Renal pelvis (tissue), 12 donors: ENCODE measurements at places on chromosomes 16 and 17. TPM values are rescaled to one million over a fixed set of nuclear protein-coding genes. Genes with fewer than 3 reads are reported as not detected.

GRCh38 chr17:27808628-27809027 lies 8.3 kb upstream of the NOS2 start:
- DNase-seq, result no peak

DNA sequence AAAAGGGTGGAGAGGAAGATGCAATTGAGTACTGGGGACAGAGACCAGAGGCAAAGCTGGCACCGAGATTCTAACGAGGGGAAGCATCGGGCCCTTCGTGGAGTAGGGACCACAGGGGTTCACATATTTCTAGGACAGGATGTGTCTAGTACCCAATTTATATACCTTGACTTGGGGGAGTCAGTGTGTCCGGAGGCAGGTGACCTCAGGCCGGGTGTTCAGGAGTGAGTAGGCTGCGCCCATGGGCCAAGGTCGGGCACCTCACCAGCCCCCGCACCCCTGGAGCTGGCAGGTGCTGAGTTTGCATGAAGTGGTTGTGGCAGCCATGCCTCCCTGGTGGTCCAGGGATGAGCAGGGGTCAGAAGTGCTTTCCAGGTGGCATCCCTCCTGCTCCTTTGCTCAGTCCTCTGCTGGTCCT lies 8.6 kb upstream of the NXPH3 start:
- no peak for DNase-seq

DNA sequence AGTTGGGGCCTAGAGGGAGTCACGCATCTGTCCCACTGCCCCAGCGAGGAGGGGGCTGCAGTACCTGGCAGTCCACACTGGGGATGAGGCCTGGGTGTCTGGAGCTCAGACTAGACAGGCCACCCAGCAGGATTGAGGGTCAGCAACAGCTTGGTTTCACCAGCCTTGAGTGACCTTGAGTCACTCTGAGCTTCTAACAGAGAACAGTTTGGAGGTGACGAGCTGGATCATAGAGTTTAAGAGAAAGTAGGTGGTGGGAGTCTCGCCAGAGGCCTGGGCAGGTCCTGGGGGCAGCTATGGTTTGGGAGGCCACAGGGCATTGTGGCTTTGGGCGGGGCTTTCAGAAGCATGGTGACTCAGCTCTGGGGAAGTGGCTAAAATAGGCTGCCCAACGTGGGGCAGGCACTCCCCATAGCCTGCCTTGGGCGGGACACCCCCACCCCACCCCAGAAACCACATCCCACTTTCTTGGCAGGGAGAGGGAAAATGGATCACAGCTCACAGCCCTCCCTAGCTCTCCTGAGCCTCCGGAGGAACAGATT lies 20.5 kb downstream of the CDC42EP4 start:
- DNase-seq, result no peak

- DNase-seq, result no peak
These were observed 131.0 kb upstream of the NUDT7 start for GRCh38 chr16:77591347-77591746.

The SHISA9 gene
- 3.7 TPM for polyA plus RNA-seq

DNA sequence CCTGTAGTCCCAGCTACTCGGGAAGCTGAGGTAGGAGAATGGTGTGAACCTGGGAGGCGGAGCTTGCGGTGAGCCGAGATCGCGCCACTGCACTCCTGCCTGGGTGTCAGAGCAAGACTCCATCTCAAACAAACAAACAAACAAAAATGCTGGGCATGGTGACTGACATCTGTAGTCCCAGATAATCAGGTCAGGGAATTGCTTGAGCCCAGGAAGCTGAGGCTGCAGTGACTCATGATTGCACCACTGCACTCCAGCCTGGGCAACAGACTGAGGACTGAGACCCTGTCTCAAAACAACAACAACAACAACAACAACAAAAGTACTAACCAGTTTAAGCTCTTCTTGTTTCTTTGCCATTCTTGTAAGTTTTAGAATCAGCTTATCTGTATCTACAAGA lies 383.0 kb upstream of the PMFBP1 start:
- DNase-seq, result no peak

The CD300LG gene
- polyA plus RNA-seq, result 1.2 TPM

DNA sequence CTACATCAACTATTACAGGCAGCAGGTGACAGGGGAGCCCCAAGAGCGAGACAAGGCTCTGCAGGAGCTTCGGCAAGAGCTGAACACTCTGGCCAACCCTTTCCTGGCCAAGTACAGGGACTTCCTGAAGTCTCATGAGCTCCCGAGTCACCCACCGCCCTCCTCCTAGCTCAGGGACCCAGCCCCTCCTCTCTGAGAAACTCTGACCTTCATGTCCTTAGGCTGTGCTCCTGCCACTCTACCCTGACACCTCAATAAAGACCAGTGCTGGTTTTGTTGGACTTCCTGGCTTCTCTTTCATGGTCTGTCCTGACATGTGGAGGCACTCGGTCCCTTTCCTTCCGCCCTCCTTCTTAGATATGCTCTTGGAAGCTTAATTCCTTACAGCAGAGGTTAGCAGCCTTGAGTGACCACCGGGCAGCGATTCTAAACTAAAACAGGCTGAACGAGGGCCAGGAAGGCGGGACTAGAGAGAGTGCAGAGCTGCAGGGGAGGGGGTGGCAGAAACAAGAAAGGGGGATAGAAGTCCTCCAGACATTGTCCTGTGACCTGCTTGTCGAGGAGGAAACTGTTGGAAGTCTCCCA lies 915 bp downstream of the AHSP start:
- DNase-seq, result no peak

GRCh38 chr16:65069065-65069464 lies 52.8 kb downstream of the CDH11 start:
- no peak for DNase-seq

The MVP gene
- 16.1 TPM for polyA plus RNA-seq

DNA sequence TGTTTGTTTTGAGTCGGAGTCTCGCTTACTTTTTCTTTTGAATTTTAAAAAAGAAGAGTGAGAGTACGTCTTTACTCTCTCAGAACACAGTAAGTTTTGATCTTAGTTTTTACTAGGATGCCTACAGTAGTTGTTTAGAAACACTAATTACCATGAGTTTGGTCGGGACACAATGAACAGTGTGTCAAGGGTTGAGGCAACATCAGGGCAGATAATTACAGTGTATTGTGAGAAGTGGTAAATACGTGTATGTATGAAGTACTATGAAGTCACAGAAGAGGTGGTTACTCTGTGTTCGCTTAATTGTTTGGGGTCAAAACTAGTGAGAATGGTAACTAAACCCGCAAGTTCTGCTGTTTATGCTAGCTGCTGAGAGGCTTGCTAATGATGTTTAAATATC lies 18.2 kb downstream of the PAFAH1B1 start:
- no peak for DNase-seq

DNA sequence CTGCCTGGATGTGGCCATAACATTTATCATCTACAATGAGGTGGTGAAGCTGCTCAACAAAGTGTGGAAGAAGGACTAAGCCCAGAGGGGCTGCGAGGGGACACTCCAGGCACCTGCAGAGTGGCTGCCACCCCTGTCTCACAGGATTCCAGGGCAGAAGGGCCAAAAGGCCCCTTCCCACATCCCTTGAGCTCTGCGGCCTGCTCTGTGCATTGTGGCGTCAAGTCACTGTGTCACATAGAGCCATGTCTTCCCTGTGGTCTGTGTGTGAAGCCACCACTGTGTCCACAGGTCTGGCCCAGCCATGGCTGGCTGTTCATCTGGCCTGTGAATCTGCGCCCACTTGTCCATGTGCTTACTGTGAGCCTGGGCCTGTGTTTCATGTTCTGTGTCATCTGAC lies 1714.6 kb downstream of the TP53TG3F start:
- DNase-seq, result no peak

DNA sequence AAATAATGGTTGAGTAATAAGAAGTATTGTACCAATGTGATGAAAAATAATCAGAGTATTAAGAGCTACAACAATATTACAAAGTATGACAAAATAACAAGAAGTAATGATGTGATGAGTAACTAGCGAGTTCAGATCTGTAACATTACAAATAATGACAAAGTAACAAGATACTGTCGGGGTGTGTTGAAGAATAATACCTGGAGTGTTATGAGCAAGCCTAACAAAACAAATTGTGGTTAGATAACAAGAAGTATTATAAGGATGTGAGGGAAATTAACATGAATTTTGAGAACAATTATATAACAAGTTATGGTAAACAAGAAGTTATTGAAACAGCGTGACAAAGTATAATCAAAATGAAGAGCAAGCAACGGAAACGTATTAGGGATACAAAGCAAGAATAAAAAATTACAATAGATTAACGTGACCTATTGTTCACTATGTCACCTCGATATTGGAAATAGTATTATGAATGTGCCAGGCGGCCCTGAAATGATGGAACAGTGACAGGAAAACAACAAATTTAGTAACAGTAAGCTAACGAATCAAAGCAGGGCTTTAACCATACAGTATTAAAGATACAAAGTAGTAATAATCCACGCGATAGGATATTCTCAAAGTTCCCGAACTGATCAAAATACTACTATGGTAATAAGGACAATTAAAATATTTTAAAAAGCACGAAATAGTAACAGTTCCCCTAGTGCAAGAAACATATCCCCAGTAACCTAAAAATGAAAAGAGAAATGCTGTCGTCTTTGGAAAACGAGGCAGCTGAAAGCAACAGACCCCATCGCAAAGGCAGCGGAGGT lies 1.6 kb downstream of the TBX4 start:
- no peak for DNase-seq

DNA sequence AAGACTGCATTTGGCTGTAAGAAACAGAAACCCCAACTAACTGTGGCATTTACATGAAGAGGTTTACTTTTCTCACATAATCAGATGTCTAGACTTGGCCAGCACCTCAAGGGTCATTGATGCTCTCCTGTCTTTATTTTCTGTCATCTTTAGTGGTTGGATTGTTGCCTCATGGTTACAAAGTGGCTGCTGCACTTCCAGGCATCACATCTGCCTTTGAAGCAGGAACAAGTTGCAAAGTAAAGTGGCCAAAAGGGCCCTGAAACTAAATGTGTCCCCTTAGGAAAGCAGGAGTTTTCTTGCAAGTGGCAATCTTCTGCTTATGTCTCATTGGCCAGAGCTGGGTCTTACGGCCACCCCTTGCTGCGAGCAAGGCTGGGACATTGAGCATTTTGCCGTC lies 26.5 kb upstream of the STH start:
- no peak for DNase-seq

- DNase-seq, result no peak
These were observed 656.4 kb upstream of the CDH8 start for GRCh38 chr16:62692685-62693084.

- no peak for DNase-seq
These were observed 47.8 kb upstream of the NUFIP2 start for GRCh38 chr17:29341726-29342125.

DNA sequence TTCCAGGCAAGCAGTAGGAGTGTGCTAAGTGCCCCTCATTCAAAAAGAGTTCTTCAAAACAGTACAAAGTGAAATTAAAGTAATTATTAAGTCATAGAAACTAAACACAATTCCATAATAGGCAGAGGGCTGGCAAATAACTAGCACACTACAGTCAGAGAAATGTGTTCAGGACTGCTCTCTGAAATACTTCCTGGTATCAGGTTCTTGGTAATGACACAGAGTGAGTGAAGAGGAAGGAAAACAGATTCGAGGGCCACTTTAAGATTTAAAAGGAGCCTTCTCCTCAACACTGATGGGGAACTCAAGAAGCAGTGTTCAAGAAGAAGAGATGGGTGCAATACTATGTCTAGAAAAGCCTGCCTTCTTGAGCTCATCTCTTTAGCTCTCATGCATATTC lies 139.2 kb downstream of the TOX3 start:
- no peak for DNase-seq

The TRIM25 gene
- 29.8 TPM for polyA plus RNA-seq
